ENCODE measurements at places on chromosomes 12 and 14.

GRCh38 chr12:116426391-116427136 is 132.6 kb upstream of the MAP1LC3B2 start:
- no peak for DNase-seq

DNA sequence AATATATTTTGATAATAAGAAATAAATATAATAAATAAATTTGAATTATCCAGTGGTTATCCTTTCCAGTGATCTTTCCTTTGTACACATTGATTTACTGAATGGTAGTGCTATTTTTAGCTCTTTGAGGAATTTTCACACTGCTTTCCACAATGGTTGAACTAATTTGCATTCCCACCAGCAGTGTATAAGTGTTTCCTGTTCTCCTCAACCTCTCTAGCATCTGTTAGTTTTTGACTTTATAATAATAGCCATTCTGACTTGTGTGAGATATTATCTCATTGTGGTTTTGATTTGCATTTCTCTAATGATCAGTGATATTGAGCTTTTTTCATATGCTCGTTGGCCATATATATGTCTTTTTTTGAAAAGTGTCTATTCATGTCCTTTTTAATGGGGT is 333.7 kb downstream of the RAD51B start:
- no peak for DNase-seq

GRCh38 chr12:25926536-25926935 is 31.9 kb upstream of the RASSF8 start:
- no peak for DNase-seq

DNA sequence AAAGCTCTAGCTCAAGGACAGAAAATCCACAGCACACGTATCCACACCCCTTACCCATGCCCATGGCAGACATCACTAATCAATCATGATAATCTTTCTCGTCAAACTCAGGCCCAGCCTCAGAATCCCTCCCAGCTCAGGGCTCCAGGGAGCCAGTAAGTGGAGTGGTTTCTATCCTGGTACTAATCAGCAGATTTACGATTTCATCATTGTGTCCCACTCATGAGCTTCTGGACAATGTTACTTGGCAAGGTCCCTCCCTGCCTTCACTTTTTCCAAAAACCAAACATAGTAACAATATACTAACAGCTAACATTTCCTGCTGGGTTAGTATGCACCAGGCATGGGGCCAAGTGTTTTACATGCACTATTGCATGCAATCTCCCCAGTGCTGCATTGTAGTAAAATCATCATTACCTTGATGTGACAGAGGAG is 45.8 kb upstream of the NCOR2 start:
- DNase-seq = no peak

GRCh38 chr12:57340104-57340503 is 89.1 kb upstream of the STAC3 start:
- DNase-seq = no peak

DNA sequence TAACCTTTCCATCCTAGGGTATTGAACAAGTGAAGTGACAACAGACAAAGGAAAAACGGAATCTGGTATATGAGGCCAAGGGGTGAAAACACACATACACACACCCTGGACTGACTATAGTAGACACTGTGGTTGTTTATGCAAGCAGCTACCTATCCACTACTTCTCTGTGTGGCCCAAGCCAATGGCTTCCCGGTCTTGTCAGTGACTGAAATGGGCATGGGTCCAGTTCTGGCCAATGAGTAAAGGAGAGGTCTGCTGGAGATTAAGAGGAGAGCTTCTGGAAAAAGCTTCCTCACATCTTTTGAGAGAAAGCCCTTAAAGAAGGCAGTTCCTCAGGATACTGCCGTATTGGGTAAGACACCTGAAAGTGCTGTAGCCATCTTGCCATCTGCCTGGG is 19.3 kb downstream of the MBIP start:
- no peak for DNase-seq

DNA sequence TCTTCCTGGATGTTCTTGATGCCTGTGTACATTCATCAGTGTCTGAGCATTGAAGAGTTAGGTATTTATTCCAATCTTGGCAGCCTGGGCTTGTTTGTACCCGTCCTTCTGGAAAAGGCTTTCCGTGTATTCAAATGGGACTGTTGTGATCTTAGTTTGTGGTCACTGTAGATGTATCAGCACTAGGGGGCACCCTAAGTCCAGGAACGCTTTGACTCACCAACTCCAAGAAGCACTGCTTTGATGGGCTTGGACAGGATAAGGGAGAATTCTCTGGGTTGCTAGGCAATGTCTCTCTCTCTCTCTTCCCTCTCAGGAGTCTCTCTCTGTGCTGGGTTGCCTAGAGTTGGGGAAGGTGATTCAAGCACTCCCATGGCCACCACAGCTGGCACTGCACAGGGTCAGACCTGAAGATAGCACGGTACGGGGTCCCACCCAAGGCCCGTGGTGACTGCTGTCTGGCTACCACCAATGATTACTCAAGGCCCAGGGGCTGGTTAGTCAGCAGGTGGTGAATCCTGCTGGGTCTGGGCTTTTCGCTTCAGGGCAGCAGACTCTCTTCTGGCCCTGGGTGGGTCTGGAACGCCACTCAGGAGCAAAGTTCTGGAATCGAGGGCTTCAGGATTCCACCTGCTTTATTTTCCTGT is 211.1 kb upstream of the RGS6 start:
- DNase-seq = peak; percentile 3

- no peak for DNase-seq
Observed at GRCh38 chr12:28893365-28893764, 255.7 kb upstream of the FAR2 start.

GRCh38 chr12:108273217-108273616 is 65.9 kb downstream of the CMKLR1 start:
- DNase-seq = no peak

DNA sequence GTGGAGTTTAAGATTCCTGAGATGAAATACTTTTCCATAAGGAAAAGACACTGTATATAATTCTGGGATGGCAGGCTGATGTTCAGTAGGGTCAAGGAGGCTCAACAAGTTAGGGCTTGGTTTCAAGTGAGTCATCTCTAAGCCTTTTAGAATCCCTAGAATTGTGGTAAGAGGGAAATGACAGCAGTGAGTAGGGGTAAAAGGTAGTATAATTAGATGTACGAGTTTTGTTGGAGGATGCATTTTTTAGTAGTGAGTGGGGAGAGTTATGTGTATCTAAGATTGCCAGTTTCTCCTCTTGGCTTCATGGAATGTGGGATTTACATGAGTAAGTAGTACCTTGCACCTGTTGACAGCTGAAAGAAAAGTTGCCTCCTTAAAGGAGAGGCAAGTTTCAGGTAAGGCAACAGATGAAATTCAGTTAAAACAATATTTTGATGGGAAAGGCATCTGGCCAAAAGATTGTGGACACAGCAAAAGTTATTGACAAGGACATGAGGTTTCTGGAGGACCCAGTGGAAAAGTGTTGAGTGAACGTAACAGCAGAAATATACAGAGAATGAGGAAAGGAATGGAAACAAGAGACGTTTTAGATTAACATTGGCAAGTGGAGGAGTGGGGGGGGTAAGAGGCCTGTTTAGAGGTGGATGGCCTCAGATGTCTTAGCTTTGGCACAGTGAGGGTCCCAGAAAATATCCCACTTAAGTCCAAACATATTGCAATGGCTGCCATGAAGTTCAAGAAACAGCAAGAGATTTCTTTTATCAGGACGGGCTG is 21.8 kb downstream of the LMO3 start:
- DNase-seq = no peak

DNA sequence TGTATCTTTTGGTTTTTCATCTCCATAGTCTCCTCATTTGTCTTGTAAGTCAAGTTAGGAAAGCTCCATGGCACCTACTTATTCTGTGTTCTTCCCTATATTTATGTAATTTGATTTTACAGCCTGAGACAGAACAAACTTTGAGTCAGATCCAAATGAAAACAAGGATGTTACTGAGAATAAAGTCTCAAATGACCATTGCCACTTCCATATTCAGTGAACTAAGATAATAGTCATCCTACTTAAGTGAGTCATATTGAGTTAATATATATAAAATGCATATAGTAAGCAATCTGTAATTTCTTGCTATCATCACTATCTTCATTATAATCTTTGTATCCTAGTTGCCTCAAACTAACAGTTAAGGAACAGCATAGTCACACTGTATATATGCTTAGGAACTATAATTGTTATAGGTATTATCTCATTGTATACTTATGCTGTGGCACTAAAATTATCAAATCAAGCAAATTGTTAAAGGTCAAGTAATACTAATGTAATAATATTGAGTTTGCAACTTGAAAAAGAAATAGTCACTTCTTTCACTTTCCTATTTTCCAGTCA is 30.8 kb downstream of the TMTC3 start:
- DNase-seq = no peak

- DNase-seq = no peak
Observed at GRCh38 chr12:116990329-116990728, 79.6 kb downstream of the FBXW8 start.

GRCh38 chr12:65878540-65878939 is 54.3 kb downstream of the HMGA2 start:
- DNase-seq = no peak
